ENCODE measurements at places on chromosomes 12 and 14. TPM values are rescaled to one million over a fixed set of nuclear protein-coding genes. Genes with fewer than 3 reads are reported as not detected.

The MUCL1 gene
- total RNA-seq = not detected

The LTBP2 gene
- total RNA-seq = 11.0 TPM

The TOMM20L gene
- total RNA-seq = not detected

The DEPDC4 gene
- 1.3 TPM for total RNA-seq

The RND1 gene
- total RNA-seq = 17.8 TPM

Data from A549 treated with CORT108297 at 1 μM for 4 hours (cell line).